ENCODE measurements at places on chromosomes 13 and 19. TPM values are rescaled to one million over a fixed set of nuclear protein-coding genes. Genes with fewer than 3 reads are reported as not detected.

ADAT3 gene
- total RNA-seq, result 2.4 TPM

MEF2B gene
- total RNA-seq, result 0.13 TPM

PPP1R13L gene
- 8.6 TPM for total RNA-seq

SCN1B gene
- 13.8 TPM for total RNA-seq

SIGLEC10 gene
- not detected for total RNA-seq

RNF113B gene
- not detected for total RNA-seq

CEACAM8 gene
- not detected for total RNA-seq

FUT2 gene
- total RNA-seq, result not detected

ZNF564 gene
- 9.1 TPM for total RNA-seq

MEIOSIN gene
- total RNA-seq, result not detected

- no peak for DNase-seq
Observed at GRCh38 chr19:33291623-33292534, 10.5 kb downstream of the CEBPA start.

GRCh38 chr13:59483501-59484145 lies 680.1 kb downstream of the DIAPH3 start:
- no peak for DNase-seq

- no peak for DNase-seq
Observed at GRCh38 chr13:39577203-39577602, 25.8 kb downstream of the LHFPL6 start.

DNA sequence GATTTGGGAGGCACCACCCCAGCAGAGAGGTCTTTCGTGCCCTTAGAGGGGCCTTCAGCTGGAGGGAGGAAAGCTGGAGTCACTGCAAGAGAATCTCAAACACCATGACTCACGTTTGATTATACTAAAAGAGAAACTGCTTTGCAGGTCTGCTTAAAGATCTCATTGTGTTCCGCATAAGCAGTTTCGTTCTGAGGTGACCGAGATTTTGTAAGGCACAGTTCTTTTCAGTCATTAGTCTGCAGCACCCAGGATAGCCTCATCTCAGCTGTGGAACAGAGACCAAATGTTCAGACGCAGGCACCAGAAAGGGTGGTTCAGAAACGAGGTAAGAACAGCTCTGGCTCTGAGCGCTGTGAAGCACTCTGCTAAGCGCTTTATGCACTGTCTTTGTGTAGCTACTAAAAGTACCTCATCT lies 71.2 kb upstream of the GTF3A start:
- DNase-seq, result no peak

- DNase-seq, result no peak
Observed at GRCh38 chr19:31310432-31311133, 38.7 kb downstream of the TSHZ3 start.

- no peak for DNase-seq
Observed at GRCh38 chr13:101447852-101448251, 4.6 kb upstream of the ITGBL1 start.

DNA sequence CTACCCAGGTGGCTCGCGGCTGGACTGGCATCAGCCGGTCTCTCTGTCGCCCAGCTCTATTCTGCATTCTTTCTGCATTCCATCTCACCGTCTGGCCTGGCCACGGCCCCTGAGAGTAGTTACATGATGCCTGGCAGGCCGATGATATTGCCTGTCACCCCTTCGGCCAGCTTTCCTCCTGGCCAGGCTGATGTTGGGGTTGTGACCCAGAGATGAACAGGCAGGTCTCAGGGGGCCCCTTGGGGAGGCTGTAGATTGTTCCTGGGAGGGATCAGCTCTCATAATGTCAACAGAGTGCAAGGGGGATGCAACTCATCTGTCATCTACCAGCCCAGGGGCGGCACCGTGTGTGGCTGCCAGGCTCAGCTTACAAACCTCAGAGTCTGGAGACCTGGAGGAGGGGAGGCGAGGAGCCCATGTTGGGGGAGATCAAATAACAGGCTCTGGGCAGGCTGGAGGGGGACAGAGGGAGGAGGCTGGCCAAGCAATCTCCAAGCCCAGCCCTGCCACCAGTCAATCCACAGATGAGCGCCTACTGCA lies 13.6 kb upstream of the FBXO17 start:
- DNase-seq, result no peak

GRCh38 chr19:4124638-4125037 lies 716 bp upstream of the MAP2K2 start:
- DNase-seq, result no peak

GRCh38 chr13:37453246-37453645 lies 145.3 kb downstream of the POSTN start:
- no peak for DNase-seq

DNA sequence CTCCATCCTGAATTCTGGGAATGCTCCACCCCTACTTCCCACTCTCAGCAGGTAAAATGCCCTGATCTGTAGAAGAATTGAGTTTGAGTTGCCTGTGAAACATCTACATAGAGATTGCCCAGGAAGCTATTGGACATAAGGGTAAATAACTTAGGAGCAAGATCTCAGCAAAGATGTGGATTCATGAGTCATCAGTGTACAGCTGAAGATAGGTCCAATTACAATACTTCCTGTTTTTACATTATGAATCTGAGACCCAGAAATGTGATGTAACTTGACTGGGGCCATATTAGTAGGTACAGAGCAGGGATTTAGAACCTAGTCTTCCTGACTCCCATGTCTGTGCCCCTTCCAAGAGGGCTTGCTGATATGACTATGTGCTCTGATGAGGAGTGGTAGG lies 79.4 kb upstream of the FNDC3A start:
- no peak for DNase-seq

GRCh38 chr19:8142513-8142900 lies 6.9 kb downstream of the FBN3 start:
- DNase-seq, result no peak

- DNase-seq, result no peak
Observed at GRCh38 chr13:48857576-48857975, 118.1 kb upstream of the FNDC3A start.

DNA sequence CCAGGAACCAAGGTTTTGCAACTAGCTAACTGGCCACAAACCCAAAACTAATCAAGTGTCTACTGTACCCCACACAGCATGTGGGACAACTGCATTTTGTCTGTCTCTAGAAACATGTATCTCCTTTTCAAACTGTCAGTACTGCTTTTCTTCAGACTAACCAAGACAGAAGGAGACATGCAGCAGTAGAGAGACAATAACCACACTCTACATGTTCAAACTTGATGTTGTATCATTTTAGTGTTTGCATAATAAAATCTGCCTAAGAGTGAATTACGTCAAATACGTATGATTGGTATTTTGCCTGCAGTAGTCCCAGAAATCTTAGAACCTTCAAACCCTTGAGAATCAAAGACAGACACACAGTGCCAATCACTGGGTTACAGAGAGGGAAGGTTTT lies 22.0 kb upstream of the FREM2 start:
- DNase-seq, result no peak

GRCh38 chr19:14673088-14673487 lies 1.6 kb downstream of the ADGRE3 start:
- DNase-seq, result no peak

DNA sequence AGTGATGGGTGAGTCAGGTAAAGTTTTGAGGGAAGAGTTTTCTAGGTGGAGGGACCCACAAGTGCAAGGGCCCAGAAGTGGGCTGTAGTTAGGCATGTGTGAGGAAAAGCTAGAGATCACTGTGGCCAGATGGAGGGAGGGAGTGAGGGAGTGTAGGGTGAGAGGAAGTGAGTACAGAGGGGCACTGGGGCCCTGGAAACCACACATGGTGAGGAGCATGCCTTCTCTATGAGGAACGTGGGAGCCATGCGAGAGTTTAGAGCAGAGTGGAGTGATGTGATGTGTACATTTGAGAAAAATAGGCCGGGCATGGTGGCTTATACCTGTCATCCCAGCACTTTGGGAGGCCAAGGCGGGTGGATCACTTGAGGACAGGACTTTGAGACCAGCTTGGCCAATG lies 14.7 kb upstream of the SHKBP1 start:
- DNase-seq, result no peak

DNA sequence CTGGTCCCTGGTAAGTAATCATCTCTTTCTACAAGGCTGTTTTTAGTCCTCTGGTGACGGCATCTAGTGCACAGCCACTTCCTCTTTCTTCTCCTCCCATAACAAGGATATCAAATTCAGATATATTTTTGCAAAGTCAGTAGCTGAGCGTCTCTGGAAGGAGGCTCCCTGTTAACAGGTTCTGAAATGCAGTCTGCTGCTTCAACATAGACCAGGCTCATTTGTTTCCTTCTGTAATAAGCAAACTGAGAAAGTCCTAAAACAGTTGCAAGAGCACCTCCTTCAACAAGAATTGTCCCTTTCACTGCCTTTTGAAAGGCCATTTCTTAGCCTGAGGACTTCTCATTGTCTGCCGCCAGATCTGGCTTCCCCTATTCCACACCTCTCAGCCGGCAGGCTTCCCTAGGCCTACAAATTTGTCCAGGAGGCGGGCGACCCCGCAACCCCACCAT lies 7.4 kb upstream of the ZSCAN5A start:
- no peak for DNase-seq

DNA sequence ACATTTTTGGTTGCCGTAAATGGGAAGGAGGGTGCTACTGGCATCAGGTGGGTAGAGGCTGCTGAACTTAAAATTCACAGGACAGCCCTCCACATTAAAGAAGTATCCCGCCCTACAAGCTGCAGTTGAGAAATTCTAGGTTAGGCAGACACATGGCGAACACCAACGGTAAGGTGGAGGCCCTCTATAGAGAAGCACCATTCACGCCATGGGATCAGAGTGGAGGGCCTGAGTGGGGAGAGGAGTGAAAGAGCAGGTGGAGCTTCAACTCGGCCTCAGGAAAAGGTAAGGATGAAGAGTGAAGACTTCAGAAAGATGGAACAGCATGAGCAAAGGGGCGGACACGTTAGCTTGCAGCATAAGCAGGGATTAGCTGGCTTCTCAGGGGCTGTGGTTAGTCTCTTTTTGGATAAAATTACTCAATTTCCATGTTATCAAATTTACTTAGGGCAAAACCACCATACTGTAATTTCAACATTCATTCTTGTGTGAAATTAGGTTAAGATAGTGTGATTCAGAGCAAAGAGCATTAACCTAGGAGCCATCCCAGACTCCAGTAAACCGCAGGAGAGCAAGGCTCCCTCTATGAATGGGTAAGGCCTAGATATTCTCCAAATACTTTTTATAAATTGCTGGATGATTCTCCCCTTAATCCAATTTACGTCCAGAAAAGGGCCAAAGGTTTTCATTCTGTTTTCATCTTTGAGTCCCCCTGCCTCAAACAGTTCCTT lies 1.2 kb downstream of the EEF1AKMT1 start:
- DNase-seq, result no peak

DNA sequence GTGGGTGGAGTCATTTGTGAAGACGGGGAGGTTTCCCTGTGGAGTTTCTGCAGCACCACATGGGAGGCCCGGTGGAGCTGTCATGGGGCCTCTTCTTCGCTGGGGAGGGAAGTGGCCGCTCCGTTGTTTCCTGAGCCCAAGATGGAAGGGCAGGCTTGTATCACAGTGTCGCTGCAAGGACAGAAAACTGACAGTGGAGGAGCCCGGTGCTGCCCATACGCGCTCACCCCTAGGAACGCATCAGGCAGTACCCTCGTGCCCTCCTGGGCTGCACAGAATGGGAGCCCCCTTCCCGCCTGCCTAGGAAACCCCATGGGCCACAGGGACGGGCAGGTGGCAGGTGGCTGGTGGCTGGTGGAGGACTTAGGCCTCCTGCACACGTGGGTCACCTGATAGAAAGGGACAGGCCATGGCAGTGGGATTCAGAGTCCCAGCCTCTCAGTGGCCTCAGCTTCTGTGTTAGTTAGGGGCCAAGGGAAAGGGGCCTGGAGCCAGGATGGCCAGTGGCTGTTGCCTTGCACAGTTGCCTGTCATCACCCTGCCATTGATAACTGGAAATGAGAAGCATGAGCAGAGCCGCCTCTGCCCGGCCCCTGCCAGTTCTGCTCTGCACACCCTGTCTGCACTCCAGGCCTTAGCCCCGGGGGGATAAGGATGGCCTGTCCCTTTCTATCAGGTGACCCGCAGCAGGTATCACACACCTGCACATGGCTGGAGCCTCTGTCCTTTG lies 7.6 kb downstream of the COL4A2 start:
- no peak for DNase-seq

DNA sequence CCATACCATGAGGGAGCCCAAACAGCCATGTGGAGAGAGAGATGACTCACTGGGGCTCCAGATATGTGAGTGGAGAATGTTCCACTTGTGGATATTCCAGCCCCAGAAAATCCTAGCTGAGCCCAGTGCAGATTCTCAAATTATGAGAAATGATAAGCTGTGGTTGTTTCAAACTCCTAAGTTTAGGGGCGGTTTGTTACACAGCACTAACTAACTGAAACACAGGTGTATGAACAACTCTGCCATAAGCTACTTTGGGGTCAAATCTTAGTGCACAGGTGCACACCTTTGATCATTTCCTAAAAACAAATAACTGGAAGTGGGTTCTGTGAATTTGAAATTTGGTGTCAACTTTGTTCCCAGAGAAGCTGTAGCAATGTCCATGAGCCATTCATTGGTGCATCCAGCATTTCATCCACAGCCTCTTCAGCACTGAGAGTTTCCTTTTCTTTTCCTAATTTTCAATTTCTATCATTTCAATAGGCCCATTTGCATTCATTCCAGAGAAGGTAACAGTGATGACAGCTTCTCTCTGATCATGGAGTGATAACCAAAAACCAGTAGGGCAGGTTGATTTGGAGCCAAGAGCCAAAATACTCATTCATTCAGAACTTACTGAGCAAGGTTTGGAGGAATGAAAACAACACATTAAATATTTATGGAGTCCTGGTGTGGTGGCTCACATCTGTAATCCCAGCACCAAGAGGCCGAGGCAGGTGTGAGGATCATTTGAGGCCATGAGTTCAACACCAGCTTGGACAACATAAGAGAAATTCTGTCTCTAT lies 8.8 kb upstream of the CLPP start:
- DNase-seq, result no peak

DNA sequence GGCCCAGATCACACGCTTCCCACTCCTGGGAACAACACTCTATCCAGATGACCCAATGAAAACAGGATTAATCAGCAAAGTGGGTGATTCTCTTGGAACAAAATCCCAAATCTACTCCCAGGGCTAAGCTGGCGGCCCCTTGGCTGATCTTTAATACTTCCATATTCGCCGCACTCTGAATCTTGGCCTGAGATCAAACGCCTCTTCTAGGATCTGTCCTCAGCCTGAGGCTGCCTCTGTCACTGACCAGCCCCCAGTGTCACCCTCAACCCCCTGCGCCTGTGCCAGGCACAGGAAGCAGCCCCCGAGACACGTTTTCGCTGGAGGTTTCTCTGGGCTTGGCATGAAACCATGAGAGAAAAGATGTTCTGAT lies 2.4 kb upstream of the CTXN1 start:
- DNase-seq, result no peak

DNA sequence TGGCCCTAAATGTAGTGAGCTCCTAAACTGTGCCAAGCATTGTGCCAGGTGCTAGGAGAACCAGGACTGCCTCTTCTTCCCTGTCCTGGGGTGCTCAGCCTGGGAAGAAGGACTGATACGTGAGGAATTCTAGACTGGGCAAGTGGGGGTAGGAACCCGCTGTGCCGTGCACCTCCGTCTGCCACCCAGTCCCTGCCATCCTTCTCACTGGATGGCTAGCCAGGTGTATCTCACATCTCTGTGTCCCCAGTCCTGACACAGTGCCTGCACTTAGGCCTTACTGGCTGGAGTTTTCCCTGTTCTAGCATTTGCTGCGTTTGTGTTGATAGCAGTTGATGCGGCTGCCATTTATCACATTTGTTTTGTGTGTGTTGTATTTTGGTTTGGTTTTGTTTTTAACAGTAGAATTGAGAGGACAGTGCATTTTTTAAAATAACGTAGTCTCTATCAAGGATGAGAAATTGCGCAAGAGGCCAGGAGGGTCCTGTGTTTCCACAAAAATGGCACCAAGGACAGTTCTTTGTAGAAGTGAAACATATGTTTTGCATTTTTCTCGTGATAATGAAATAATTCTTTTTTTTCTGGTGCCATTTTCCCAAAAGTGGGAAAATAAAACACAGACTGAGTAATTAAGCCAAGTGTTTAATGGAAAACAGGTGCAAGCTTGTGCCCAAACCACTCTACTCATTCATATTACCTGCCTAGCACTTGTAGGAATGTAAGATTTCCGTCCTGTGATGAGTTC lies 4.7 kb upstream of the GPR183 start:
- DNase-seq, result no peak
